ENCODE measurements at places on chromosomes 3 and 15. TPM values are rescaled to one million over a fixed set of nuclear protein-coding genes. Genes with fewer than 3 reads are reported as not detected.

- DNase-seq: no peak
Measured at GRCh38 chr15:69896606-69897005, 201.1 kb downstream of the TLE3 start.

- DNase-seq: no peak
Measured at GRCh38 chr3:158776531-158776930, 25.3 kb upstream of the MFSD1 start.

DNA sequence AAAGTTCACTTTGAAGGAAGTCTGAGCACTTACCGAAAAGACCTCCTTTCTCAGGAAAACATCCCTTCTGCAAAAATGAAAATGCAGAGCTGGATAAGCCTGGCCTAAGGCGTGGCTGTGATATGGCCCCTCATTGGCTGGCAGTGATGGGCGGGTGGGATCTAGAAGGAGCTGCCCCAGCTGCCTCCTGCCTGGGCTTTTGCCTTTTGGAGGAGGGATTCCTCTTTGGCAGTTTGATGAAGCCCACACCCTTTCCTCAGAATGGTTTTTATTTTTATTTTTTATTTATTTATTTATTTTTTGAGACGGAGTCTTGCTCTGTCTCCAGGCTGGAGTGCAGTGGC lies 4.0 kb upstream of the DZIP1L start:
- DNase-seq: no peak

DNA sequence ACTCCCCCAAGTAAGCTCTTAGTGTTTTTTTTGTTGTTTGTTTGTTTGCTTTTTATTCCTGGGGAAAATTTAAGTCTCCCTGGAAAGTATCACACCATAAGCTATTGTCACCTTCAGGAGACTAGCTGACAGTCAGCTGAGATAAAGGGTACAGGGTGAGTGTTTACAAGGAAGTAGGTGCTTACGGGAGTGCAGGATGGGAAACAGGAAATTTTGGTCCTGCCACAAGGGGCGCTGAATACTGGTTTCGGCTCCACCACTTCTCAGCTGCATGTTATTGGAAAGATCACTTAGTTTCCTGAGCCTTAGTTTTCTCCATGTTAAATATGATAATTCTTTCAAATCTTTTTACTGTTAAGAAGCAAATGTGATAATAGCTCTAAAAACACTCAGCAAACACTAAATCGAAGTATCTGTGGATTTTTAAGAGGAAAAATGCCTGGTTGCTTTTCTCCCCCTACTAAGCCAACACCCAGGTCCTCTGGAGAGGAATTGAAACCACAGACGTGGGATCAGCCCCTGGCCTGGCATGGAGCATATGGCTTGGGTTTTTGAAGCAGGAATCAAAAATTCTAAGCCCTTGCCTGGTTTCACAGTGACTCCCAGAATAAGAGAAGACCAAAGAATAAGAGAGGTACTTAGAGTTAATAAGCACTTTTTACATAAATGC lies 90.7 kb downstream of the SCN11A start:
- DNase-seq: no peak

DNA sequence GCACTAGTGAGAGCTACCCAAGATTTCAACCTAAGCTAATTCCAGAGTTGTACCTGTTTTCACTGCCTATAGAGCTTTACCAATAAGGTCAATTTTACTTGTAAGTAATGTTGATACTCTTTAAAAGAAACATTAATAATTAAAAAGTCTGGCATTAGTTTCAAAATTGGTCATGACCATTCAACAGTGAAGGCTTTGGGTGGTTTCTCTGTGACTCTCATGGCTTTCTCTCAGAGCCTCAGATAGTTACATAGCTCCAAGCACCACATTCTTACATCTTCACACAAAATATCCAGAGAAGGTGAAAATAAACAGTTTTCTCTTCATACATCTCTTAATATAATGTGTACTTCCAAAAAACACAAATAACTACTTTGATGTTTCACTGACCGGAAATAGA lies 61.5 kb upstream of the TCF12 start:
- DNase-seq: no peak

DNA sequence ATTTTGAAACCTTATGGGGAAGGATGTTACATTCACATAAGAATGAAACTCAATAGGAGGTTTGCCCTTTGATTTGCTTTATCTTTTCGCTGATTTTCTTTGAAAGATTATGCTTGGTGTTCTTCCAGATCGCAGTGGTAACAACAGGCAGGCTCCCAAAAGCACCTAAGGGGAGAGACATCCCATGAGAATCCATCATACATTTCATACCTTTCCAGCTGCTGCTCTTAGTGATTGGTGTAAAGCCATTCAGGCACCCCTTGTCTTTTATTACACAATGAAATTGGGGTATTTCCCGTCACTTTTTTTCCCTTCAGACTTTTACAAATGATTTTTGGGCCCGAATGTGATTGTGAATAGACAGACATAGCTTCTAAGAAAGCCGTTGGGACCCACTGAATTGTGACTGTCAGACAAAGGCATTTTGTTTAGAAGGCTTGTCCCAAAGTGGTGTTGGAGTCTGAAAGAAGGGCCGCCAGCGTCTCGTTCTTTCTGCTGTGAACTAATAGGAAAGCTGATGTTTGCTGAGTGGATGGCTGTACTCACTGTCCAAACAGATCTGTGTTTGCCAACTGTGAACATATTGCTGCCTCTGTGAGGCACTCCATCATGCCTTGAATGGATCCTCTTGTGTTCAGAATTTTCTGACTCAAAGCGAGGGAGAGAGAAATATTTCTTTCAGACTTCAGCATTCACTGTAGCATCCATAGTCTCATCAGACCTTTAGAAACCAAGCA lies 164.3 kb downstream of the FNDC3B start:
- no peak for DNase-seq

DNA sequence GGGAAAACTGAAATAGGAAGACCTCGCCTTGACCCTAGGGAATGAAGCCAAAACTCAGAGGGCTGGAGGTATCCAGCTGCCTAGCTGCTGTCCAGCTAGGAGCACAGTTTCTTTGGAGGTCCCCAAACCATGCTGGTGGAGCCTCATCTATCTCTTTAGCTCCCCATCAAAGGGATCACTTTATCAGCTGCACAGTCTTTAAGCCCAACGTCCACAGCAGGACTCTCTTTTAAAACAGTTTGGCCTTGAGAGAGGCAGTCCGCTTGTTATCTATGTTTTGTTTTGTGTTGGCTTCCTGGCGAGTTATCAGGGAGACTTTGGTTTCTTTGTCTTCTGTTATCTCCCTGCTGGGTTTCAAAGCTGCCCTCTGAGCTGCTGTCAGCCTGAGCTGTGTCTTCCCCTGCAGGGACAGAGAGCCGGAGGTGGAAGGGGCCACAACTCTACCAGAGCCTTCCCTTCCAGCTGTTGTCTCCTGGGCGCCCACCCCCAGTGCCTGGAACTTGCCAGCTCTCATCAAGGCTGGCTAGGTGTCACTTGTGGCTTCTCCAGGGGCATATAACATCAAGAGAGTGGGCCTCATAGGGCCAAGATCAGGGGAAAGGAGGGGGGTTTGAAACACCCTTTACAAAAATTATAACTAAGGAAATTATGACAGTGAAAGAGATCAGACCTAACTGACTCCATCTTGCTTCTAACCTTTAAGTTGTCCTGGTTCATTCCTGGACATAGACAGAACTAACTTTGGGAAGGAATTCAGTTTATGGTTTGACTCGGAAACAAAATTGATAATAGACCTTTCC lies 61.4 kb upstream of the C15orf39 start:
- DNase-seq: no peak

DNA sequence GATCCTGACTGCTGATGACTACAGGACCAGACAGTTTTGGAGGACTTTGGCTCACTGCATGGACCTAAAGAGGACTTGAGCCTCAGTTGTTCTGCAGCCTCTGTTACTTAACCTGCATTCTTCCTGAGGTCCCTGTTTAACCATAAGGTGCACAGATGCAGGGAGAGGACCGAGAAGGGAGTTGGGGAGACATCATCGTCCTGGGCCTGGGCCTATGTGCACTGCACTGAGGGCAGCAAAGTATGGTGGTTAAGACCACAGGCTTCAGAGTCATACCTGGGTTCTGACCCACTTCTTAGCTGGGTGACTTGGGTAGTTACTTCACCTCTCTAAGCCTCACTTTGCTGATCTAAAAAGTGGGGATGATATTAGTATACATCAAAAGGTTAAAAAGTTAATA lies 21.9 kb downstream of the KY start:
- DNase-seq: no peak

DNA sequence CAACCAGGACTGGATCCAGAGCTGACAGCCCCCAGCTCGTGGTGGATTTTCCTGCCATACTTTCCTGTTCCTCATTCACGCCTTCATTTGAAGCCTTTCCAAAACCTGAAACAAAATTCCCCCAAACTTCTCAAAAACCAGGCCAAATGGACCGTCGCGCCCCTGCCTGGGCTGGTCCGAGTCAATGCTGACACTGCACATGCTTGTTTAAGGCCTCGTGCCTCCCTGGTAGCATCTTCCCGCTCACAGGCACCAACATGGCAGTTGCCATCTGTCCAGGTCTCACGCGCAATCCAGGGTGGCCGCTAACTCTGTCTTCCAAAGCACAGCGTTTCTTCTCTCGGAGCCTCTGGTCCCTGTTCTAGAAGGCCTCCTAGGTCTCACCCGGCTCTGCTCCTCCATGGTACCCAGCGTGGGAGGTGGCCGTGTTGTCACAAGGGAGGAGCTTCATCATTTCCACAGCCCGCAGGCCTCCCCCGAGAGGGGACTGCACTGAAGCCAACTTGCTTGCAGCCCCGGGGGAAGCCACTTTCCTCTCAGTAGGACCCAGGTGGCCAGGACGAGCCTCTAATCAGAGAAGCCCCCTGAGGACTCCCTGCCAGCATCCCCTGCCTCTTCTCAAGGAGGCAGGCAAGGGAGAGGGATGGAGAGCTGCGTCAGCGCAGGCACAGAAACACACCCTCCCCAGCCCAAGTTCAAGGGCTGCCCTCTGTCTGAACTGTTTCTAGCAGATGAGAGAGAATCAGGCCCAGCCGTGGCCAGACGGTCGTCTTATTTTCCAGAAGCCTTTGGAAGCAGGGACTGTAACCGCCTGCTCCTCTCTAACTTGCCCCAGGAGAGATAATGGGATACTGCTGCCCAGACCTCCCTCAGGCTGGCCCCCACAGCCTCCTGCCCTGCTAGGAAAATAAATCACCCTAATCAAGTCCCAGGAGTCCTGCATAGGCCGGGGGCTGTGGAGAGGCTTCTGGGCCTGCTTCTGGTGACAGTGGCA lies 152.8 kb upstream of the TLE3 start:
- no peak for DNase-seq

- DNase-seq: no peak
Measured at GRCh38 chr3:147297761-147298350, 108.5 kb downstream of the ZIC4 start.

GRCh38 chr3:89504432-89504831 lies 397.0 kb downstream of the EPHA3 start:
- DNase-seq: no peak

- no peak for DNase-seq
Measured at GRCh38 chr15:77066971-77067690, 3.8 kb downstream of the TSPAN3 start.

- DNase-seq: no peak
Measured at GRCh38 chr3:127233371-127233770, 40.4 kb downstream of the PRR23E start.

GRCh38 chr3:14411988-14412387 lies 9.6 kb downstream of the SLC6A6 start:
- no peak for DNase-seq

GRCh38 chr3:112477891-112478290 lies 21.4 kb downstream of the BTLA start:
- DNase-seq: no peak

- no peak for DNase-seq
Measured at GRCh38 chr15:101027920-101028319, 108.8 kb downstream of the LRRK1 start.

DNA sequence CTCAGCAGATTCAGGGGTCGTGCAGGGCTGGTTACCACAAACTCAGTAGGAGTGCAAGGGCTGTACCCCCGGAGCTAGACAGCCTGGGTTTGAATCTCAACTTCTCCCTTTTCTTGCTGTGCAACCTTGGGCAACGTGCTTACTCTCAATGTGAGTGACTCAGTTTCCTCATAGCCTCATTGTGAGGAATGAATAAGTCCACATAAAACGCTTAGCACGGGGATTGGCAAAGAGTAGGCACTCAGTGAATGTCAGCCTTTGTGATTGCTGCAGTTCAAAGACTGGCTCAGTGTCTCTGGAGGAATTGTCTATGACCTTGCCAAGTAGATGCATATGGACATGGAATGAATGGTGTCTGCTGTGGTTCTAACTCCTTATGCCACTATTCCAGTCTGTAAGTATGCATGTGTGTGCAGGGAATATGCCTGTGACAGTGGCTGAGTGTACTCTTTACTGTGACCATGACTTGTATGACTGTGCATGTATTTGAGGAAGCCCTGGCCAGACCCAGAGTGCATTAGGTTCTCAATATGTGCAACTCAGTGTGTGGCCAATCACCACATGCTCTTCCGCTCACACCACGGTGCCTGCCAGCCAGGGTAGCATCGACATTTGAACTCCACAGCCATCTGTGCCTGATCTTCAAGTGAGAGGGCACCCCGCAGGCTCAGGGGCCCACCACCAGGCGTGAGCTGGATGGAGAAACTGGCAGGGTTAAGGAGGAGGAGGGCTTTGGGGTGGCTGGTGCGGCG lies 900 bp upstream of the HYAL3 start:
- peak; percentile 39 for DNase-seq

GRCh38 chr3:43733459-43734384 lies 43.0 kb downstream of the ABHD5 start:
- DNase-seq: no peak

GRCh38 chr3:105729667-105730066 lies 139.1 kb downstream of the CBLB start:
- DNase-seq: no peak

DNA sequence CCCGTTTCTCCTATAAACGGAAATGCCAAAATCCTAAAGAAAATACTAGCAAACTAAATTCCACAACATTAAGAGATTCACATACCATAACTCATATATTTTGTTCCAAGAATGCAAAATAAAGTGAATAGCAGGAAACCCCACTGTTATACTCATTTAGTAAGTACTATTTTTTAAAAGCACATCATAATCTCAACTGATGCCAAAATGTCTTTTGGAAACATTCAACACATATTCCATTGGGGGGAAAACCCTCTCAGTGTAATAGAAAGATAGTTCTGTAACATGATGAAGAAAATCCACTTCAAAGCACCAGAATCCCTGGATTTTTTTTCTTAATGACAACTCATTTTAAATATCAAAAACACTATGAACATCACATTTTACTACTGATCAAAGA lies 93.0 kb upstream of the EIF1B start:
- no peak for DNase-seq

Gene TGM5
- not detected for total RNA-seq

Gene JMJD7
- total RNA-seq: 54.3 TPM

Gene ARGFX
- total RNA-seq: not detected

Gene FOXB1
- 0.78 TPM for total RNA-seq

Gene GOLGA8F
- not detected for total RNA-seq

Gene SEMA3G
- 0.09 TPM for total RNA-seq

Gene ANKUB1
- not detected for total RNA-seq

Gene IQCF5
- total RNA-seq: not detected

Gene SYNM
- 6.7 TPM for total RNA-seq

Gene PLS1
- 2.6 TPM for total RNA-seq

Gene TAGLN3
- total RNA-seq: not detected

Gene MESP1
- 2.1 TPM for total RNA-seq
